Myocyte (in vitro differentiated cells): ENCODE measurements at places on chromosomes 6 and 20. TPM values are rescaled to one million over a fixed set of nuclear protein-coding genes. Genes with fewer than 3 reads are reported as not detected.
A peak's percentile ranks its signal among the peaks of the same experiment; 100 is the strongest.

The PIGU gene
- total RNA-seq = 24.4 and 27.0 TPM in 2 replicates

The TBXT gene
- not detected in 2 replicates for total RNA-seq

The PDE10A gene
- total RNA-seq = 15.8 and 16.2 TPM in 2 replicates

The ECT2L gene
- total RNA-seq = not detected in 2 replicates

The FKBP5 gene
- total RNA-seq = 10.3 and 13.4 TPM in 2 replicates

DNA sequence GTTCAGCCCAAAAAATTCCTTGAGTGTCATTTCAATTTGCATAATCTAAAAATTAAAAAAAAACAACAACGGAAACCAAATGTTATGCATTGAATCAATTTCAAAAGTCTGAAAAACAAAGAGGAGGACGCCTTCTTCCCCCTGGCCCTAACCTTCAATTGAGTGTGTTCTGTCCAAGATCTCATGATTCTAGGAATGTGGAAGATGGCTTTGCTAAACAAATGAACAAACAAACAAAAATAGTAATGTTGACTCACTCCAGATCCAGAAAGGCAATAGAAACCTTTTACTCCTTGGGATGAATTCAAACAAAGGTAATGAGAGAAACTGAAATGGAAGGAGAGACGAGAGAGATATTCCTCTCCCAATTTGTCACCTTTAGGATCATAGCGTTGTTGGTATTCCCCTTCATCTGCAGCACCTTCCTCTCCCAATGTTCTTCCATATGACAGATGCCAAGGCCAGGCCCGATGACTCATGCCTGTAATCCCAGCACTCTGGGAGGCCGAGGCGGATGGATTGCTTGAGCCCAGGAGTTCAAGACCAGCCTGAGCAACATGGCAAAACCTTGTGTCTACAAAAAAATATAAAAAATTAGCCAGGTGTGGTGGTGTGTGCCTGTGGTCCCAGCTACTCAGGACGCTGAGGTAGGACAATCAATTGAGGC, 109.2 kb upstream of the ADGRF1 start:
- DNase-seq = no peak

- DNase-seq = no peak
These were observed 8.0 kb upstream of the RAET1E start for GRCh38 chr6:149905911-149906371.

DNA sequence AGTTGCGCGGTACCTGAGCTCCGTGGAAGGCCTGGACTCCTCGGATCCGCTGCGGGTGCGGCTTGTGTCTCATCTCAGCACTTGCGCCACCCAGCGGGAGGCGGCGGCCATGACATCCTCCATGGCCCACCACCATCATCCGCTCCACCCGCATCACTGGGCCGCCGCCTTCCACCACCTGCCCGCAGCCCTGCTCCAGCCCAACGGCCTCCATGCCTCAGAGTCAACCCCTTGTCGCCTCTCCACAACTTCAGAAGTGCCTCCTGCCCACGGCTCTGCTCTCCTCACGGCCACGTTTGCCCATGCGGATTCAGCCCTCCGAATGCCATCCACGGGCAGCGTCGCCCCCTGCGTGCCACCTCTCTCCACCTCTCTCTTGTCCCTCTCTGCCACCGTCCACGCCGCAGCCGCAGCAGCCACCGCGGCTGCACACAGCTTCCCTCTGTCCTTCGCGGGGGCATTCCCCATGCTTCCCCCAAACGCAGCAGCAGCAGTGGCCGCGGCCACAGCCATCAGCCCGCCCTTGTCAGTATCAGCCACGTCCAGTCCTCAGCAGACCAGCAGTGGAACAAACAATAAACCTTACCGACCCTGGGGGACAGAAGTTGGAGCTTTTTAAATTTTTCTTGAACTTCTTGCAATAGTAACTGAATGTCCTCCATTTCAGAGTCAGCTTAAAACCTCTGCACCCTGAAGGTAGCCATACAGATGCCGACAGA, 9.9 kb downstream of the HEY2 start:
- no peak for DNase-seq

DNA sequence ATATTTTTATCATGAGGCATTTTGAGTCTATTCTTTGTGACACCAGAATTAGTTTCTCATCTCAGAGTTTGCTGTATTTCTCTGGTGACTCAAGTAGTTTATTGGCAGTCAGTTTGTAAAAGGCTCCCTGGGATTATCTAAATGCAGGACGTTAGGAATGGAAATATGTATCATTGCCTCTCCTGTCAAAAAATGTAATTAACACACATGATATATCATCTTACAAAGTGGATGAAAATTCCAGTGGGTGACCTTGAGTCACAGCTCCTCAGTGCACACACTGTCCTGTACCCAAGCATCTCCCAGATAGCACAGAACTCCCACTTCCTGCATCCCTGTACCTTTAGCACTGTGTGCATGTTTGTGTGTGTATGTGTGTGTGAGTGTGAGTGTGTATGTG, 258.6 kb downstream of the LAMA2 start:
- peak; percentile 21 for DNase-seq

- DNase-seq = no peak
These were observed 251.8 kb upstream of the OPRM1 start for GRCh38 chr6:153787341-153787606.

DNA sequence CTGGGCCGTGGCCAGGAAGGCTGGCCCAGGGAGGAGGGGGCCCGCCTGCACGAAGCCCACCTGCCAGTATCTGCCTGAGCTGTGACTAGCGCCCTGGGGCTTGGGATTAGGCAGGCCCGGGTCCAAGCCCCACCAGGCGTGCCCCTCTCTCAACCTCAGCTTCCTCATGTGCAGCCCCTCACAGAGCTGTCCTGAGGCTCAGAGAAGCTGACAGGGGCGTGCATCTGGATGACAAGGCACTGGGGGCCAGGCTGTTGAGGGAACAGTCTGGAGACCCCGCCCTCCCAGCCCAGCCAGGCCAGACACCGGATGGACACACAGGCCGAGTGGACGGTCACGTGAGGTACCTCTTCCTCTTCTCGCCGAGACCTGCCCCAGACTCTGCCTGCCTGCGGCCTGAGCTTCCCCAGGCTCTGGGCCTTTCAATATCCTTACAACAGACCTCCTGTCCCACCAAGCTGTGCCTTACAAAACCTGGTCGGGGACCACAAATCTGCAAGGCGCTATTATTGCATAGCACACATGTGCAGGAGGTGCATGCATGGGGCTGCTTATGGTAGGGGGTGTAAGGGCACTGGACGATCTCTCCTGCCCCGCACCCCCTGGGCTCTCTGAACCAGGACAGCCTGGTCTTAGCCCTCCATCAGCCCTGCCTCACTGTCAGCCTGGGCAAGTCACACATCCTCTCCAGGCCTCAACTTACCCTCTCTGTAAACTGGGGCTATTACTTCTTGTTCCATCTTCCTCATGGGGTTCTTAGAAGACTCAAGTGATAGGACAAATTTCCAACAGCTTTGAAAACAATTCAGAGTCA, 20.0 kb downstream of the NOL4L start:
- no peak for DNase-seq

- peak; percentile 73 for DNase-seq
These were observed 302.8 kb downstream of the THBS2 start for GRCh38 chr6:168950858-168951214.

GRCh38 chr6:90329386-90330077, 32.9 kb upstream of the BACH2 start:
- DNase-seq = no peak
